EL (cell line): ENCODE measurements at places on chromosomes 7 and 10.
A peak's percentile ranks its signal among the peaks of the same experiment; 100 is the strongest.

- DNase-seq, result peak; percentile 94
Measured at GRCh38 chr10:98414932-98415730, at the start of gene PYROXD2. Gene PYROXD2, minus strand, starts transcription at chr10:98415182. Its CDS starts 47 bp downstream, at chr10:98415135.

GRCh38 chr10:98357194-98357822, 57.7 kb downstream of the PYROXD2 start:
- DNase-seq, result peak; percentile 57

DNA sequence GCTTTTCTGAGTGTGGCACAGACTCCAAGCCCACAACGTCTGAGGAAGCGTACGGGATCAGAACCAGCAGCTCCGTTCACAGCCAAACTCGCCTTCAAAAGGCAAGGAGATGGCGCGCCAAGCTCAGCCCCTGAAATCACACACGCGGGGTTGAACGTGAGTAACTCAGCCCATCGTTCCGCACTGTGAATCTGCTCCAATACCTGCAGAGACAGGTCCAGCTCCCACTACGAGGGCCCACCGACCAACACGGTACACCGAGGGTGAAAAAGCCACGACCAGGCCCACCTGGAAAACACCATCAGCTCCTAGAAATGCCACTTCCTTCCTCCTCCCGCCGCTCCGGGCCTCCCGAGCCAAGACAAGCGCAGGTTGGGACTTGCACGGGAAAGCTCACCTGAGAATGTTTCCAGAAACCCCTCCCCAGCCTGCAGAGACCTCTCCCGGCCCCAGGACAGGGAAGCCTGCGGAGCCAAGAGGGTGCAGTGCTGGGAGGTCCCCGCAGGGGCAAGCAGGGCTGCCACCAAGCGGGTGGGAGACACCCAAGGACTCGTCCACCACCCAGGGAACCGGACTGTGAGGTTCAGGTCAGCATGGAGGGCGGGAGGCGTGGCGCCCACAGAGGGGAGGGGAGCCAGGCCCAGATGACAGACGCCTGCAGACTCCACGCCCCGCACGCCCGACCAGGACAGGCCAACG, 93.9 kb upstream of the PDGFA start:
- no peak for DNase-seq

GRCh38 chr7:90766814-90767564, 170.9 kb downstream of the CDK14 start:
- DNase-seq, result peak; percentile 44

DNA sequence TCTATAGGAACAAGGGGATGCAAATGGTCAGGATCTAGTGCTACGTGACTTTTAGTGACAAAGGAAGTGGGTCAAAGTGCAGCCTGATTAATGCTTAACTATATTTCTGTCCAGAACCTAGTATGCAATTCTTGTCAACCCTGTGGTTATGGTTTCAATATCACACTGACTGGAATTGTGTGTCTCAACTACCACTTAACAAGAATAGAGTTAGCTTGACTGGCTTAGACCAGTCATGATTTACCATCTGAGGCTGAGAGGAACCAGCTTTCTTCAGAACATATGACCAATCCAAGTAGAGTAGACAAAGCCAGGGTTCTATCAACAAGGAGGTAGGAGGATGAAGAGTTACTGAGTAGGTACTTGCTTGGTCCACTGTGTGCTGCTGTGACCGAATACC, 54.4 kb downstream of the MYPN start:
- DNase-seq, result no peak

DNA sequence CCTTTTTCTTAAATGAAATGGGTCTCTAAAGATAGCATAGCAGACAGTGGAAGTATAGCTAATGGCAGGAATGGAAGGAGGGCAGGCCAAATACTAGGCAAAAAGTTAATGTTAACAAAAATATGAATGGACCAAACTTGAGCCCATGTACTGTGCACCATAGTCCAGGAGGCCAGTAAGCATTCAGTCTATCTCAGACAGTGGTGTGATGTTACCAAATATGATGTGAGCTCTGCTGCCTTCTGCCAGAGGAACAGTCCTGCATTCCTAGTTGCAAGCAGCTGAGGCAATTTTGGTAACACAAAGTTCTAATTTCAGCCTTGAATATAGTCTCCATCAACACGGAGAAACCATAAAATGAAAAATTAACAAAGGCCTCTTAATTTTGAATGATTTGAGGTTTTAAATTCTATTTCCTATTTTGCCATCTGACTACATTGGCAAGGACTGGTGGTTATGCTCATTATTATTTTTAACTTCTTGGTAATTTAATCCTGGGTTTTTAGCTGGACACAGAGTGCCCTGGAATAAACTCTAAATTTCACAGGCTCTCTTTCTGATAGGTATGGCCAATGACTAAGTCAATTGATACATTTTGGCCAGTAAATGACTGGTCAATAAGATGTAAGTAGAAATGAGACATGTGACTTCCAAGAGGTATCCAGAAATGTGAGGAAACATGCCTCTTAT, 317.0 kb upstream of the MYO3A start:
- DNase-seq, result no peak

DNA sequence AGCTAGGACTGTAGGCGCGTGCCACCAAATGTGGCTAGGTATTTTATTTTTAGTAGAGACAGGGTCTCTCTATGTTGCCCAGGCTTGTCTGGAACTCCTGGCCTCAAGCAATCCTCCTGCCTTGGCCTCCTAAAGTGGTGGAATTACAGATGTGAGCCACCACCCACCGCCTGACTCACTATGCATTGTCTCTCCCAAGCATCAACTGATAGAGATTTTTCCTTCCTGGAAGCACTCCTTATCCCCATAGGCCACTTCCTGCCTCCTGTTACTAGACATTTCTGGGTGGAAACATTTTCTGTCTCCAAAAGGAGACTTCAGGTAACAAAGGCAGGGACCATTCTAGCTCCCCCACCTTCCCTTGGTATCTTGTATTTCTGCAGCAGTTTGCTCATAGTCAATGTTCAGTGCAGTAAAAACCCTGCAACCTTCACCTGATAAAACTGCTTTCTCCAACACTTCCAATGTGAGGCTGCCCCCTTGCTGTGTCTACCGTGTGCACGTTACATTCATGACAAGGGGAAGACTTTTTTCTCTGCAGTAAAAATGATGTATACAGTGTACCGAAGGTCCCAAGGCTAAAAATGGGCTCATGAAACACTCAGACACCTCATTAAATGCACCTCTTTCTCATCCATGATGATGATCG, 84.9 kb downstream of the NHLRC2 start:
- no peak for DNase-seq

GRCh38 chr7:109873296-109873695, 1217.6 kb upstream of the LRRN3 start:
- no peak for DNase-seq

DNA sequence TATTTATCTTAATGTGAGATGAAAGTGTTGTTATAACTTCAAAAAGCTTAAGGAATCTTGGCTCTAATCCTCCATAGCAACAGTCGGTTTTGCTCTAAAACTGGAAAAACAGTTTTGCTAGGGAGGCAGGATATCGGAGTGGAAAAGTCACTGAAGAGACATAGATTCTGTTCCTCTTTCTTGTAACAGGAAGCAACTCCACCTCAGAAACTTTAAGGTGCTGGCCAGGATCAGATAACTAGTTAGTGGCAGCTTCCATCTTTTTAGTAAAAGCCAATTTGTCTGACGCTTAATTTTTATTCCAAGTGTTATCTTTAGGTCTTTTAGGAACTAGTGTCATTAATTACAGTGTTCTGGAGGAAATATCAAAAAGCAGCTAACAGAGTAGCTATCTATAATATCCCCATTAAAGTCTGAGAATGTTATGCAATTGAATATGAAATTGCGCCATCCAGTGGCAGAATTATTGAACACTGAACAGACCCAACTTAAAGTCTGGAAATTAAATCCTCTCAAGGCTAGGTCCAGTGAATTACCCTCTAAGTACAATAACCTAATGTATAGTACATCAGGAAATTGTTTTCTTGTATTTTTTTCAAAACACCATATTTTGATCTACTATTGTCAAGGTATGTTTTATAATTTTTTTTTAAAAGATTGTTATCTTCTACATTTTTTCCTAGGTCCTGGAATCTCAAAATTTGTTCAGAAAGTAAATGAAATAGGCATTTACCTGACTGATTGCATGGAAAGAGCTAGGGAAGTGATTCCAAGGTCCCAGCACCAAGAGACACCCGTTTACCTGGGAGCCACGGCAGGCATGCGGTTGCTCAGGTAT, 65.9 kb upstream of the CC2D2B start:
- peak; percentile 64 for DNase-seq

GRCh38 chr7:110774071-110774470, 316.9 kb upstream of the LRRN3 start:
- peak; percentile 15 for DNase-seq

- peak; percentile 99 for DNase-seq
Measured at GRCh38 chr7:100102950-100103840, 1.8 kb downstream of the AP4M1 start.

GRCh38 chr7:143882020-143882603, 19.9 kb downstream of the TCAF1 start:
- DNase-seq, result peak; percentile 10

DNA sequence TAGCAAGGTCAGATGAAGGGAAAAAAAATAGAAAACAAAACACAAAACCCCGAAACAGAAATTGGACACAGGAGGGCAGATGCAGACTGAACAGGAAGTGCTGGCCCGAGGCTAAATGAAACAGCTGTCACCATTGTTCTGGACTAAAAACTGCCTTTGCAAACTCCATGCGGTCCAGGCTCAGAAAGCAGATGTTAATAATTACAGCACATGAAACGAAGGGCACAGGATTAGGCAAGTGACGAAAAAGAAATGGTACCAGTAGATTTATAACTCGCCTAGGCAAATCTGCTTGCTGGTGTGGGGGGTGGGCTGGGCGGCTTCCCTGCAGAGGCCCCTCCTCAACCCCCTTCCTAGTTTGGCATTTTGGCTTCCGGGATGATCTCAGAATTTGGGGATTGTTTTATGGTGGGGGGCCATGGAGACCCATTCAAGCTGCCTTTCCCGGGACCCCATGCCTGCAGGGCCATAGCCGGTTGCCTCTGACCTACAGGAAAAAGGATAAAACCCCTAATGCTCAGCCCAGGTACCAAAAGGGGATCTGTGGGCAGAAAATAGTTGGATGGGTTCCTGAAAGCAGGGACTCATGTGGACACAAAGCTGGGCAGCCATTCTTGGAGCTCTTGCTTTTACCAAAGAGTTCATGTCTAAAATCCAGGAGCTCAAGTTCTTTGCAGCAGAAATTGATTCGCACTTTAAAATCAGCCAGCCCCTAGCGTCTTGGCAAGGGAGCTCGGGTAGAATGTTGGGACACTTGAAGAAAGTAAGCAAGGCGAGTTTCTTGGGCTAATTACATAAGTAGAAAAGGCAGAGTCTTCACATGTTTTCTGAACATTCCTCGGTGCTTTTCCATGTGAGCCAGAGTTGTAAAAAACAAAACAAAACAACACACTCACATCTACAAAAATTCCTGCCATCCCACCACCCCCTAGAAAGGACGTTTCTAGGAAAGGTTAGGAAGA, 39.0 kb upstream of the EMX2 start:
- DNase-seq, result peak; percentile 7

GRCh38 chr7:46175221-46175620, 254.1 kb upstream of the IGFBP3 start:
- DNase-seq, result no peak

DNA sequence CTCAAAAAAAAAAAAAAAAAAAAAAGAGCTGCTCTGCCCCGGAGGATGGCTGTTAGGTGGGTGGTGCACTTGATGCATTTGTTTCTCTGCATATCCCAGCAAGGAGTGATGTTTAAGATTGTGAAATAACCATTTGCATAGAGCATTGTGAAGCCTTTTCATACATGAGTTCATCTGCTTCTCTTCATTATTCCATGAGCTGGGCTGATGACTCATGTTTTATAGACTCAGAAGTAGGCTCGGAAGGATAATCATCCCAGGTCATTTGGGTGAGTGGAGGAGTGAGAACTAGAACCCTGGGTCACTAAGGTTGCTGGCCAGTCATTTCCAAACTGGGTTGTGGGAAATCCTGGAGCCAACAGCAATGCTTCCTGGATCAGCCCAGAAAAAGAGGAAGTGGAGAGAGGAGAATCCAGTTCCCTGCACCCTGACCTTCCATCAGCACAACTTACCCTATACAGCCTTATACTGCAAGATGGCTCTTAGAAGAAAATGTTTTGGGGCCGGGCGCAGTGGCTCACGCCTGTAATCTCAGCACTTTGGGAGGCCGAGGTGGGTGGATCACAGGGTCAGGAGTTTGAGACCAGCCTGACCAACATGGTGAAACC, 45.3 kb downstream of the TACC2 start:
- DNase-seq, result peak; percentile 56

GRCh38 chr10:78436222-78436573, 402.5 kb downstream of the RPS24 start:
- DNase-seq, result no peak

DNA sequence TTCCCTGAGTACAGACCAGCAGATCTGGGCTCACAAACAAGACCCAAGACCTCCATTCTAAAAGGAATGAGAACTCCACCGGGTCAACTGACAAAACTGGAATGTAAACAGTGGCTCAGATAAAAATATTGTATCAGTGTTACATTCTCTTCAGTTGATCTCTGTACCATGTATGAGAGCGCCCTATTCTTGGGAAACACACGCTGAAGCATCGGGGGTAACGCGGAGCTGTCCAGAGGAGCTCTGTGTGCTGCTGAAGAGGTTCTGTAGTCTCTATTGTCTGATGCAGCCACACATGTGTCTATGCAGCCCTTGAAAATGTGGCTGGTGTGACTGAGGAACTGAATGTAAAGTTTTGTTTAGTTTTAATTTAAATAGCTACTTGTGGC, 39.7 kb downstream of the HIPK2 start:
- no peak for DNase-seq

- DNase-seq, result no peak
Measured at GRCh38 chr10:73357821-73358220, 843 bp downstream of the CFAP70 start.

GRCh38 chr7:2108071-2108455, 124.7 kb downstream of the MAD1L1 start:
- DNase-seq, result no peak

- no peak for DNase-seq
Measured at GRCh38 chr7:76193883-76194282, 7.8 kb upstream of the SRRM3 start.

GRCh38 chr10:95374597-95375209, 83.9 kb upstream of the PDLIM1 start:
- peak; percentile 73 for DNase-seq

DNA sequence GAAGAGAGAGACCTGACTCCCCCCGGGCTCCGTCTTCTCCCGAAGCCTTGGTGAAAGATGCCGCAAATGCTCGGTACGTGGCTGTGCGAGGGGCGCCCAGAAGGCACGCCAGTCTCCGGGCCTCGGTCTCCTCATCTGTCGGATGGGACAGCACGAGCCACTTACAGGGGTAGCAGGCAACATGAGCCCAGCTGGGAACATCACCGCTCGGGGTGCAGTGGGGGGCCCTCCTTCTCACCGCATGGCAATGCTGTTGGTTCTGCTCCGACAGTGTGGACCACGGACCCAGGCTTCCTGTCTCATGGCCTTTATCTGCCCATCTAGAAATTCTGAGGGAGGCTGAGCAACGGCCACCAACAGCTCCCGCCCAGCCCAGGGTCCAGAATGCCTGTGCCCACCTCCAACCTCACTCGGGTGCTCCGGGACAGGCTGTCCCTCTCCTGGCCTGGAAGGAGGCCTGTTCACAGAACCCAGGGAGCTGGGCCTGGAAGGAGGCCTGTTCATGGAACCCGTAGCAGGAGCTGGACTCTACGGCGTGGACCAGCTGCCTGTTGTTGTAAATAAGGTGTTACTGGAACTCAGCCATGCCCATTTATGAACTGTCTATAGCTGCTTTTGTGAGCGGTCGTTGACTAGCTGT, 15.8 kb downstream of the ADAP1 start:
- DNase-seq, result no peak
